T-cell (primary cell): ENCODE measurements at places on chromosomes 4 and X.

DNA sequence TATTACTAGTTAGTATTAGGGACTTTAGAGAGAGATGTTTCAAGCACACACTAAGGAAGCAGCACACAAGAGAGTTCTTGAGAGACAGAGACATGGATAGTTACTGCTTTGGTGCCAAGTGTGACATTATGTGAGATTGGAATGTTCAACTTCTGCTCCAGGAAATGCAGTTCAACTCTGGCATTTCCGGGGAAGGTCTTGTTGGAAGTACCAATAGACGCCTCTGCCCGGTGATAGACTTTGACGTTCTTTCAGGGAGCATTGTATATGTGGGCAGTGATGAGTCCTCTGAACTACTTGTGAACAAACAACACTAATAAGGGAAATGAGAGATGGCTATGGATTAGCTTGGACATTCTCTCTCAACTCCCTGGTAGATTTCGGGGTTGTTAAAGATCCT lies 638.1 kb upstream of the BOD1L1 start:
- DNase-seq: no peak

DNA sequence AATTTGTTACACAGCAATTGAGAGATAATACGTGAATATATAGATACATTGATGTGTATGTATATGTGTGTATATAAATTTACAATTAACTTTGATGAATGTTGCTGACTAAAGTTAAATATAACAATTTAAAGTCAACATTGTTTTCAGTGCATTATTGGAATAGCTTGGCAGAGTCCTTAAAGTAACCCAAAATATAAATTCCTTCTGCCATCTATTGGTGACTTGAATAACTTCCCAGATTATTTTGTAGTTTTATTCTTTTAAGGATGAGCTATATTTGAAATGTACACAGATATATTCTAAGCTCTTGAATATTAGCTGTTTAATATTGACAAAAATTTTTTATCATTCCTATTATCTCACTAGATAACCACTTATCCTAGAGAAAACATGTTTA lies 298.2 kb upstream of the FSTL5 start:
- DNase-seq: no peak

GRCh38 chr4:1019729-1020470 lies 8.5 kb downstream of the FGFRL1 start:
- DNase-seq: no peak

DNA sequence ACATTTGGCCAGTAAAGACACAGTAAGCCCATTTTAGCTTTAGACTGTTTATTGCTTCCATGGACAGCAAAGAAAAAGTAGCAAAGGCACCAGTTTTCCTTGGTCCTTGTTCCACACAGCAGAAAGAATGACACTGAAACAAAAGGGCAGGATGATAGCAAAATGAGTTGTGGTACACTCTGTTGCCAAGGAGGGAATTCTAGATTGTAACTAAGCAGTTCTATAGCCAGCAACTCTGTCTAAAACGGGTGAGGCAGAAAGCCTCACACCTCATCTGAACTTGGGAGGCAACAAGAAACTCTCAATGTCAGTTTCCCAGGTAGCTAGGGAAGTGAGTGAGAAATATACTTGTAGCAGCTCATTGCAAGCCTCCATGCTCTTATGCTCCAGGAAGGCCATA lies 39.2 kb downstream of the BBS12 start:
- no peak for DNase-seq

- DNase-seq: no peak
Observed at GRCh38 chr4:77501851-77502250, 103.8 kb upstream of the CXCL13 start.

GRCh38 chrX:79631526-79631925 lies 264.4 kb upstream of the ITM2A start:
- DNase-seq: no peak

DNA sequence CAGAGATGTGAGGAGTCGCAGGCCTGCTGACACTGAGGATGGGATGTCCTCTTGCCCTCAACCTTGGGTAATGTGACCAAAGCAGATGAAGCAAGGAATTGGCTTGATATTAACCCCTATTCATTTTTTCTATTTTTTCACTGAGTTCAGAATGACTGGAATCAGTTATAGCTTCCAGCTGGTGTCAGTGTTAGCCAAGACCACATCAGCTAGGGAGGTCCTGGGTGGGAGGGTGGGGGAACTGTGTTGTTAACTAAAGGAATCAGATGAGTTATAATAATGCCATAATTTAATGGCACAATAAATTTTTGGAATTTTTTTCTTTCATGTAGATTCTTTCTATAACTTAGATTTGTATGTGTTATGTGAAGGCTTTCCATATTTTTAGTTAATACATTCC lies 91.9 kb downstream of the EGF start:
- DNase-seq: no peak
